ENCODE measurements at places on chromosomes 4 and X.

DNA sequence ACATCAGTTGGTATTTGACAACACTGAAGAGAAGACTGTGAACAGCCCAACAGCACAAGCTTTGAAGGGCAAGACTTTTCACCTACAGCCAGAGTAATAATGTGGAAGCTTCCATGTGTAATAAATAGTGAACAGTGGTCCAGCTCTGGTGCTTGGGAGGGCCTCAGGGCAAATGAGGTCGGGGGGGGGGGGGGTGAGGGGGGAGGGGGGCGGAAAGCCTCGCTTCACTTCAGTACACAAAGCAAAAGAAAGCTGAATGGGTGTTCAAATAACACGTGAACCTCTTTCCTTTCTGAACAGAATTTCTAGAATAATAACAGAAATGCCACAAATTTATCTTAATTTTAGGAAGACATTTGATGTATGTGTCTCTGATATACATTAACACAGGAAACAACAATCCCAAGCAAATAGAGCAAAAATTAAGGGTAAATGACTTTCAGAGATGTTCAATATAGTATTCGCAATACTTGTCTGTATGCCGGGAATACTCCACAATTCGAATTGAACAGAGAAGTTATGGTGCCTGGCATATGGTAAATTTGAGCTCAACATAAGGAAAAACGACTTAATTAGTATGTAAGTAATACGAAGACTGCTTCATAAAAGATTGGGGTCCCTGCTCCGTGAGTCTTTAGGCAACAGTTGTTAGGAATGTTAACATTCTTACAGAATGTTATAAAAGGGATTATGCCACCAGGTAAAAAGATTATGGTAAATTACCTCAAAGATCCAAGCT lies 92.6 kb downstream of the FRYL start:
- ATAC-seq, result no peak

DNA sequence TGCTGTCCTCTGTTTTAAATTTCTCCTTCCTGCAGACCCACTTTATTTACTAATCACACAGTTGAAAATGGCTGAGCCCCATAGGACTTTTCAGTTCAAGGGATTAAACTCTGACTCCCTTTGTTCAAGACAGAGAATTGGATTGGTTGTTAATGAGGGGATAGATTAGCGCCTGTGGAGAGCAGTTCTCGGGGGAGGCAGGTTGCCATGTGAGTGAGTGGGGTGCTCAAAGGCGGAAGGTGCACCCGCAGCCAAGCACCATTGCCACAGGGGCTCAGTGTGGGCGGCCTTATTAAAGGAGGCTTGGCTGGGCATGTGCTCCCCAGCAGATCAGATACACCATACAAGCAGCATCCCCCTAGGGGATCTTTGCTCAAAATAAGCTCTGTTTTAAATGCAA lies 7.9 kb upstream of the CBR4 start:
- no peak for ATAC-seq

DNA sequence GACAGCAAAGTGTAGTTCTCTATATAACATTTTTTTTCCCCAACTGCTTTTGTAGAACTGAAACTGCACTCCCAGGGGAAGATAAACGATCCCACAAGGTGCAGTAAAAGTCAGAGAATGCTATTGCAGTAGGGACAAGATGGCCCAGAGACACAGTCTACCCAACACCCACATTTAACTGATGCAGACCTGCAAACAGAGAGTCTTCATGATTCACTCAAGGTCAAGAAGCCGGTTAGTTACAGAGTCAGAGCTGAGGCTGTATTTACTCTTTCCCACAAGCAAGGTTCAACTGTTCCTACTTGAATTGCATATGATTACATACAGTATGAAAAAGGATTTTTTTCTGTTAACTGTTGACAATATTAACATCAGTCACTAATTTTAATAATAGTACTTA lies 654.6 kb downstream of the IL1RAPL1 start:
- no peak for ATAC-seq

GRCh38 chr4:128810331-128810870 lies 901 bp downstream of the JADE1 start:
- no peak for ATAC-seq

- ATAC-seq, result no peak
Measured at GRCh38 chrX:38726612-38727011, 74.6 kb upstream of the MID1IP1 start.

GRCh38 chr4:147987252-147987651 lies 255.4 kb downstream of the ARHGAP10 start:
- ATAC-seq, result no peak

DNA sequence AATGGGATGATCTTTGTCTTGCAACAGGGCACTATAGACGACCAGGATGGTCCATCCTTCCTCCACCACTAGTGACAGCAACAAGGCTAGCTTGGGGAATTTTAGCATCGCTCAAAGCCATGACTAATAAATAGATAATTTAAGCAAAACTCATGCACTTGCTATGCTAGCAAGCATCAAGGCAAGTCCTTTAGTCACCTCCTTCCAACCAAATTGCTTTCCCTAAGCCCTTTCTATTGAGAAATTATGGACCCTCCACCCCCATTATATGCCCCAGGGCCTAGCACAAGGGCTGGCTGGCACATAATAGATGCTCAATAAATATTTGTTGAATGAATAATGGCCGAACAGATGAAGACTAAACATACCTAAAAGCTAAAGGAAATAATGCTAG lies 28.6 kb downstream of the SLC16A2 start:
- no peak for ATAC-seq

GRCh38 chr4:4655901-4656300 lies 114.1 kb upstream of the STX18 start:
- no peak for ATAC-seq

- no peak for ATAC-seq
Measured at GRCh38 chrX:21798677-21799219, 40.7 kb upstream of the MBTPS2 start.

DNA sequence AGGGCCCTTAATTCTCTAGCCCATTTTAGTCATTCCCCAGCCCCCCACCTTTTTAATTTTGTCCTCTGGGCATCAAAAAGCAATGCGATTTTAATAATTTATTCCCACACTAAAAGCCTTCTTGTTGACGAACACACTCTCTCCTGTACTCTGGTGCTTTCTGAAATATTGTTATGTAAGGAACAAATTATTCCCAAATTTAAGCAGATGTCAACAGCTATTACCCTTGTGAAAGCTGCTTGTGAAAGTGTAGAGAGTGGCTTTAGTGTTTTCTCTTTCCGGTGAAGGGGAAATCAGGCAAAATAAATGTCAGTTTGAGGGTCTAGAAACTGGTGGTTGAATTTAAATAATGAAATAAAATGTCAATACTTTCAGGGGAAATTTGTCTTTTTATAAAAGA lies 221.2 kb upstream of the CNKSR2 start:
- ATAC-seq, result no peak

DNA sequence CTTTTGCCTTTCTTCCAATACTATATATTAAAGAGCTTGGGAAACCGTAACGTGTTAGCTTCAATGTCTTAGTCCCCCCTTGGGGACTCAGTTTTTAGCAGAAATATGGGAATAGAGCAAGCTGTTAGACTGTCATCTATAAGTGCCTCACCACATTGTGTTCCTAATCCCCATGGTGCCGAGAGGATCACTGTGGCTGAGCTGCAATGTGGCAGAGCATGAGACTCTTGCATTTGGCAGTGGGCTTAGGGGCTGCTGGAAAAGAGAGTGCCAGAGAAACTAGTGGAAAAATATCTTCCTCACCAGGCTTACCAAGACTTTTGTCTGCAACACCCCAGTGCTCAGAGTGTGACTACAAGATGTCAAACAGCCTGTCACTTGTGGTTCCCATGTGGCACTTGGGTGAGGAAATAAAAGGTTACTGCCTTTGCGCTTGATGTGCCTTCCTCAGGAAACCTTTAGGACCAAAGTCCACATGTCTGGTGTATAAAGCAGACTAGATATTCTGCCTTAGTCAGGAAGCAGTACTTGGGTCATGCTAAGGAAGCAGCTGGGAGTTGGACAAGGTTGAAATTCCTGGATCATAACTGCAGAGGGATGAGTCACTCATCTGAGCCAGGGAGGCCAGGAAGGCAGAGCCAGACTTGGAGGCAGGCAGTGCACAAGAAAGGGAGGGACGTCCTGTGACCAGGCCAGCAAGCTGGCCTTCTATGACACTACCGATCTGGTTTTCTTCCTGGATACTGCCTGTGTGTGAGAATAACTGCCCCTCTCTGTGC lies 9.7 kb upstream of the MAGEA4 start:
- no peak for ATAC-seq

GRCh38 chr4:57044996-57045395 lies 65.2 kb downstream of the IGFBP7 start:
- ATAC-seq, result no peak

GRCh38 chr4:2472187-2472586 lies 3.3 kb downstream of the RNF4 start:
- ATAC-seq, result no peak

DNA sequence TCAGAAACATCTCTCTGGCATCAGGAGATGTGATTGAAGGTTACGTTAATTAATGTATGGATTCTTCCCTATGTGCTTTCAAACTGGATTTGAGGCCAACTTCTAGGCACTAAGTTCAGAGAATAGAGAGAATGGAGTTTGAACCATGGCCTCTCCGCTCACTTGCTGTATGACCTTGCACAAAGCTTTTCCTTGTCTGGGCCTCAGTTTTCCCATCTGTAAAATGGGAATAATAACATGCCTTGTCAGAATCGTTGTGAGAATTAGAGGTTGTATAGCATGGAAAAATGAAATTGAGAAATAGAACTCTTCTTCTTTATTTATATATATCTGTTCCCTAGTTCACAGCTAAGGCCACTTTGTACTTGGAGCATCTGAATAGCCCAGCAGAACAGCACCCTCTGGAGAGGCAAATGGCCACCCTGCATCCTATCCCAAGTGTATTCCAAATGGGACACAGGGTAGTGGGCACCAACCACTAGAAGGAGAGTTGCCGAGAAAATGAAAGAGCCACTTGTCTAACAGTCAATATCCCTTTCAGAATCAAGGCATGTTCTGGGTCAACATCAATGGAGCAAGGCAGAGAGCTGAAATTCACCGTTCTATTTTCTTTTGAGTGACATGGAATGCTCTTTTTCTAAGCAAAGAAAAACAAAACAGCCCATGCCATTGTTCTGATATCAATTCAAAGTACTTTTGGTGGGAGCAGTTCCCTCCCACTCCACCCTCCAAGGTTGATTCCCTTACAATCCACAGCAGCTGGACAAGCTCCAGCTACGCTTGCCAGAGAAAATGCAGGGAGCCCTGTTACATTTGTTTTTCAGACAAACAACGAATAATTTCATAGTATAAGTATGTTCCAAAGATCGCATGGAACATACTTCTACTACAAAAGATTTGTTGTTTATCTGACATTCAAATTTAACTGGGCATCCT lies 23.3 kb upstream of the MTM1 start:
- no peak for ATAC-seq

GRCh38 chr4:41184009-41184408 lies 30.3 kb downstream of the APBB2 start:
- ATAC-seq, result no peak

Data from activated CD4-positive, CD25-positive, alpha-beta regulatory T cell treated with anti-CD3 and anti-CD28 coated beads, Interleukin-2, amount 50 U/mL, for 24 hours (primary cell).